ENCODE measurements at places on chromosomes 7 and 10.

GRCh38 chr7:21844742-21845141 lies 101.0 kb downstream of the CDCA7L start:
- no peak for DNase-seq

GRCh38 chr10:84152769-84153168 lies 13.5 kb downstream of the GHITM start:
- DNase-seq: no peak

DNA sequence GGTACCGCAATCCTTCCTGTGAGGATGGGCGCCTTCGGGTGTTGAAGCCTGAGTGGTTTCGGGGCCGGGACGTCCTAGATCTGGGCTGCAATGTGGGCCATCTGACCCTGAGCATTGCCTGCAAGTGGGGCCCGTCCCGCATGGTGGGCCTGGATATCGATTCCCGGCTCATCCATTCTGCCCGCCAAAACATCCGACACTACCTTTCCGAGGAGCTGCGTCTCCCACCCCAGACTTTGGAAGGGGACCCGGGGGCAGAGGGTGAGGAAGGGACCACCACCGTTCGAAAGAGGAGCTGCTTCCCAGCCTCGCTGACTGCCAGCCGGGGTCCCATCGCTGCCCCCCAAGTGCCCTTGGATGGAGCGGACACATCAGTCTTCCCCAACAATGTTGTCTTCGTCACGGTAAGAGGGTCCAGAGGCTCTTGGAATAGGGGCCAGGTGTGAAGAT lies 1.7 kb downstream of the MEPCE start:
- no peak for DNase-seq

DNA sequence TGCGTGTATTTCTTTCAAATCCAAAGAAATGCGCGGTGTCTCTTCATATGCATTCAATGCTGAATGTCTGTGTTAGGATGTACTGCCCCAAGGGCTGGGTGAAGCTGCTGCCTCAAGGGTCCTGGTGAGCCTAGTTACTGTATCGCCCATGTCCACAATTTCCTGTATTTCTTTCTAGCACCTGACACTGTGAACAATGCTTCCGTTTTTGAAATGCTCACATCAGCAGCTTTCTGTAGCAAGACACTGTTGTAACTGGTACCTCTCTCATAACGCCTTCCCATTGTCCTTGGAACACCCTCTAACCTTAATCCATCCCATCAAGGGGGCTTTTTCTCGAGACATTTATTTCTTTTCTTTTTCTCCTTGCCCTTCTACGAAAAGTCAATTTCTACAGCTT lies 25.1 kb downstream of the NRP1 start:
- DNase-seq: no peak

GRCh38 chr7:45873355-45873754 lies 473 bp upstream of the CCDC201 start:
- DNase-seq: no peak

DNA sequence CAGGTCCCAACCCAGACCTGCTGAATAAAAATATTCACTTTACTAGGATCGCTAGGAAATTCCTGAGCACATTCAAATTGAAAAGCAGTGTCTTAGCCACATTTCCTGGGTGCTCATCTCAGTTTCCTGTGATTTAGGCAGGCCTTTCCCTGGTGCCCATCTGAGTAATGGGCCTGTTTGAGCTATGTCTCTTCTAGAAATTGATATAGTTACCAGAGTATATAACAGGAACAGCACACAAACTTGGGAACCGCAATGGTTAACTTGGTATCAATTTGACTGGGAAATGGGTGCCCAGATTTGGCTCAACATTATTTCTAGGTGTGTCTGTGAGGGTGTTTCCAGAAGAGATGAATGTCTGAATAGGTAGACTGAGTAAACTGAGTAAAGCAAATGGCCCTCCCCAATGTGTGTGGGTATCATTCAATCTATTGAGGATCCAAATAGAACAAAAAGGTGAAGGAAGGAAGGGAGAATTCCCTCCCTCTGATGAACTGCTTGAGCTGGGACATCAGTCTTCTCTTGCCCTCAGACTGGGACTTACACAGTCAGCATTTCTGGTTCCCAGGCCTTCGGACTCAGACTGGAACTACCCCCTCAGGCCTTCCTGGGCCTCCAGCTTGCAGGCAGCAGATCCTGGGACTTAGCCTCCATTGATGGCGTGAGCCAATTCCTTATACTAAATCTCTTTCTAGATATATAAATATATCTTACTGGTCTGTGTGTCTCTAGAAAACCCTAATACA lies 99.1 kb downstream of the CCDC71L start:
- no peak for DNase-seq

GRCh38 chr7:13532028-13532753 lies 457.3 kb downstream of the ETV1 start:
- no peak for DNase-seq

DNA sequence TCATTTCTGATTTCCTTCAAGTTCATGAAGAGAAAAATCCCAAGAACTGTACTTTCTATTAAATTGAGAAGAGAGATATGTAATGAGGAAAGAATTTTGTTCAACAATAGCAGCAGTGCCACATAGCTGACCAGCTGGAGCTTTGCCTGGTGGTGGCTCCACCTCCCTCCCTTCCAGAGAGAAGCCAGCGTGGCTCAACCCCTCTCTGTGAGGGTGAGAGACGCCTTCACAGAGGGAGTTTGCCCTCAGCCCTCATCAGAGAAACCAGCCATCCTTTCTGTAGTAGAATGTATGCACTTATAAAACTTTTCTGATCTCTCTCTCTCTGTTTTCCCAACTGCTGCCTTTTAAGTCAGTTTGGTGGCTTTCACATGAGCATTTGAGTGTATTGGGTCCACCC lies 20.5 kb upstream of the COL1A2 start:
- DNase-seq: no peak

GRCh38 chr7:41777894-41778596 lies 75.2 kb upstream of the INHBA start:
- no peak for DNase-seq

GRCh38 chr10:115118346-115118745 lies 25.2 kb downstream of the ATRNL1 start:
- DNase-seq: no peak

DNA sequence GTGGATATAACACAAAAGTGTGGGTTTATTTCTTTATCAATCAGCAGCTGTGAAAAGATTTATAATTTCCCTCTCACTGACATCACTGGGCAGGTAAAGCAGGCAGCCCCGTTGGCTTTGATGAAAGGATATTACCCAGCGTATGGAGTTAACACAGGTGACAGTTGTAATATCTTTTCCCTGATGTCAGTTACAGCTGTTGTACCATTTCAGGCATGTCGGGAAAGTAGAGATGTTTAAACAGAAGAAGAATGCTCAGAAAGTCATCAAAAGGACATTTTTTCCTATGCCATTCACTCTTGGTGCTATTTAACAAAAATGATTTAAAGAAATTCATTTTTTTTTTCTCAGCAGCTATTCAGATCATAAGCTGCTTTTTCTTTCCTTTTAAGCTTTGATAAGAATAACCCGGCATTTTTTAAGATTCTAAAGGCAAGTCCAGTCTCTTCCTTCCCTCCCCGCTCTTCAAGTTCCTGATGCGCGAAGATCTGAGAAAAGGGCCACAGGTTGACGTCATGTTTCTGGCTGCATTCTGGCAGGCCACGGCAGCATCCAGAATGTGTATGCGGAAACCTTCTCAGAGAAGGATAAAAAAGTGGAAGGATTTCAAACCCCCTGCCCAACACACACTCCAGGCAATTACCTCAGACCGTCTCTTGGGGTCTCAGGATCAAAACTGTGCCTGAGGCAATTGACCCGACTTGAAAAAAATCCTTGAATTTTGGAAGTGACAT lies 32.5 kb upstream of the ADAM12 start:
- no peak for DNase-seq

DNA sequence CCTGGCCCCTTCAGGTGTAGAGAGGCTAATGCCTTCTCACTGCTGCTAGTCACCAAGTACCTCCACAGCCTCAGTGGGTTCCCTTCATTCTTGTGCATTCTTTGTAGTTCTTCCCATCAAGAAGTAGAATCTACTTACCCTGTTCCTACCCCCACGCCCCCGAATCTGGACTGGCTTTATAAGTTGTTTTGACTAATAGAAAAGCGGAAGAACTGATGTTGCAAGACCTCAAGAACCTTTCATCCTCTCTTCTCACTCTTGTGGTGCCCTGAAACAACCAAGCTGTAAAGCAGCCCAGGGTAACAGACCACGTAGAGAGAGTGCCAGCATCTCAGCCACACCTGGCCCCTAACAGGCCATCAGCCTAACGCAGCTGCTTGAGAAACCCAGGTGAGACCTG lies 23.2 kb upstream of the LAMB1 start:
- no peak for DNase-seq

DNA sequence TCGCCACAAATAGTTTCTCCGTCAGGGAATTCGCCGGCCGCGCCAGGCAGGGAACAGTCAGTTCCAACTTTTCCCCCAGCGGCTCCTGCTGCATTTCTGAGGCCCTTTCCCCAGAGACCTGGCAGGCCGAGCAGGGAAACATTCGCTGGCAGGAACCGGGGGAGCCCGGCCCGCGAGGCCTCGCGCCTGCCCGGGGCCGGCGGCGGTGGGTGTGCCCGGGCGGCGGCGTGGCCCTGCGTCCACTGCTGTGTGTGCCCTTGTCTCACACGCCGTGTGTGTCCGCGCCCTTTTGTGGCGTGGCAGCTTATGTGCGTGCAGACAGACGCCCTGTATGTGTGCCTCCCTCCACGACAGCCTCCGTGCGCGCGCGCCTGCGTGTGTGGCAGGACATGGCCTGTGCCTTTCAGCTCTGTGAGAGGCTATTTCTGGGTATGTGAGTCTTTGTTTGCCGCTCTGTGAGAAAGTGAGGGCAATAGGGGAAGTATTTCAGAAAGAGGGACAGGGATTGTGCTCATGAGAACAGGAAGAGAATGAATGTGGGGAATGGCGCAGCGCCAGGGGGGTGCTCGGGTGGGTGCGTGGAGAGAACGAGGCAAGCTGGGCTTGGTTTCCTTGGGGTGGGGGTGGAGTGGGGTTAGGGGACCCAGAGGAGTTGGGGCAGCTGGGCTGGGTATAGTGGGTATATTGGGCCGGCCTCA lies 689 bp upstream of the SMARCD3 start:
- DNase-seq: no peak

DNA sequence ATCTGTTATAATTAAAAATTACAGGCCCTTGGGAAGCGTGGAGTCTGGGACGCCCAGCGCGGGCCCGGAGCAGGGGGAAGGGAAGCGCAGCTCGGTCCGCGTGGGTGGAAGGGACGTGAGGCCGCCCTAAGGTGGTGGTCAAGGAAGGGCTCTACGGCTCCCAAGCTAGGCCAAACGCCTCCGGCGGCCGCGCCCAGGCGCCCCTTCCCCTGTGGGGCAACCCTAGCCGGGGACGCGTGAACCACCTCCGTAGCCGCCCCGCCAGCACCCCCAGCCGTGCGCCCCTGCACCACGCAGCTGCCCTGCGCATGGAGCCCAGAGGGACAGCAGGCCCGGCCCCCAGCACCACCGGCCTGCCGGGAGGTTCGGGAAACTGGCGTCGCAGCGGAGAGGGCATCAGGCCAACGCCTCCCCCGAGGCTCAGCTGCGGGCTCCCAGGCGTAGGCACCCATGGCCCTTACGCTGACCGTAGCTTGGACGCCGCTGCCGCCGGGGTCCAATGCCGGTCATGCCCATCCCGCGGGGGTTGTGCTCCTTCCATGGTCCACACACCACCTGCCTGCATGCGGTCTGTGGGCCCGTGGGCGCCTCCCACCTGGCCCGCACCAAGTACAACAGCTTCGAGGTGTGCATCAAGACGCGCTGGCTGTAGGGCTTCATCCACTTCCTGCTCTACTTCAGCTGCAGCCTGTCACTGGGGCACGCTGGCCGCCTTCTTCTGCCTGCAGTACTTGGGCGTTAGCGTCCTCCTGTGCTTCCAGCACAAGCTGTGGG lies 166.7 kb downstream of the SEPTIN7 start:
- no peak for DNase-seq

DNA sequence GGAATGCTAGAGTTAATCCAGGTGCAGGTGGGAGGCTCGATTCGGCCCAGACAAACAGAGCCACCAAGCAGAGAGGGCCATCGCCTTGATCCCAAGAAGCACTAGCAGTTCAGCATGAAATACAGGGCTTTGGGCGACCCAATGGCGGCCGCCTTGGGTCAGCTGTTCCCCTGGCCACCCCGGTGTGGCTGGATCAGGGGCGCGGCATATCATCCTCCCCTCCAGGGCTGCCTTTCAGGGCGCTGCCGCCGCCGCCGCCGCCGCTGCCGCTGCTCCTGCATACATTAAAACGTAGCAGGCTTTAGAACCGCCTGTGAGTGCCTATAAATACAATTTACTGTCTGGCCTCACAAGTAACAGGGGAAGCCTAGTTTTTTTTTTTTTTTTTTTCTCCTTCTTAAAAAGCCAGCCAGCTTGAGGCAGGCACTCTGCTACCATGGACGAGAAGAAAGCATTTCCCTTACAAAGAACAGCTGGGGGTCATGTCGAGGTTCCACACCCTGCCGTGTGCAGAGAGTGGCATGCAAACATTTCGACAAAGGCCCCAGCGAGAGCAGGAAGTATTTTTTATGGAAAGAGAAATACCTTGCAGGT lies 57.7 kb upstream of the EFCAB10 start:
- DNase-seq: no peak

DNA sequence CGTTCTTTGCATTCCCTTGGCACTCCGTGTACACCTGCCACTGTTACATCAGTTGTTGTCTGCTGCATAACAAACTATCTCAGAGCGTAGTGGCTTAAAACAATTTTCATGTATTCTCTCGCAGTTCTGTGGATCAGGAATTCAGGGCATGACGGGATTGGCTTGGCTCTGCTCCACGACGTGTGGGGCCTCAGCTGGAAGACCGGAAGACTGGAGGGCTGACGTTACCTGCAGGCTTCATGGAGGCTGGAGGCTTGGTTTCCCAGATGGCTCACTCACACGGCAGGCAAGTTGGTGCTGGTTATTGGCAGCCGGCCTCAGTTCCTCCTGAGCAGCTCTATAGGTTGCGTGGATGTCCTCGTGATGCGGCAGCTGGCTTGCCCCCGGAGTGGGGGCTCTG lies 25.5 kb downstream of the NYAP1 start:
- DNase-seq: no peak

DNA sequence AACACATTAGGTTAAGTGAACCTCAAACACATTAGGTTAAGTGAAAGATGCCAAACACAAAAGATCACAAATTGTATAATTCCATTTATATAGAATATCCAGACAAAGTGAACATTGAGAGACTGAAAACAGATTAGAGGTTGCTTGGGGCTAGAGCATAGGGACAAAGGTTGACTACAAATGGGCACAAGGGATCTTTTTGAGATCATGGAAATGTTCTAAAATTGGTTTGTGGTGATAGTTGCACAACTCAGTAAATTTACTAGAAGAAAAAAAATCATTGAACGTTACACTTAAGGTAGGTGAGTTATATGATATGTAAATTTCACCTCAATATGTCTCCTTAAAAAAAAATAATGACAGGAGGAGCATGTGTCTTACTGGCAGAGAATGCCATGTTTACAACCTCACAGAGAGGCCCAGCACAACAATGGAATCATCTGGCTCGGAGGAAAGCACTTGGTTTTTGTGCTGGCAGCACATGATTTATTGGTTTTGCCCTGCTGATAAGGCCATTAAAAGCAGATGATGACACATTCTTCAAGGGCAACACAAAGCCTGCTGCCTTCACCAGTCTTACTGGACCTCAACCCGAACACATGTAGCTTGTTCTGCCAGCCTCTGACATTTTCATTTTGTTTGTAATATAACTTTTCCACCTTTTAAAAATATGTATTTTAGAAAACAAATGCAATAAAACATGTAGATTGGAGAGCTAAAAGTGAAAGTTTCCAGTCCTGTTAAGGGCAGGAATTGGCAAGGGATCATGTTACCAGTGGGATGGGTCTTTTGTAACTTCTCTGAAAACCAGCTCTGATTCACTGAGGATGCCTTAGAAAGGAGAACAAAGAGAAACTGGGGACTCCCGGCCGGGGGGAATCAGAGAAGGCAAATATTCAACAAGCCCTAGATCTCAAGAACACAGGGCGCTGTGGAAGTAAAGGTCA lies 11.9 kb upstream of the LMOD2 start:
- DNase-seq: no peak

Measured in stimulated activated CD8-positive, alpha-beta memory T cell treated with anti-CD3 and anti-CD28 coated beads, Interleukin-7, amount 100 ng/mL, for 24 hours (primary cell).